ENCODE measurements at places on chromosomes 2 and 18. TPM values are rescaled to one million over a fixed set of nuclear protein-coding genes. Genes with fewer than 3 reads are reported as not detected.

DNA sequence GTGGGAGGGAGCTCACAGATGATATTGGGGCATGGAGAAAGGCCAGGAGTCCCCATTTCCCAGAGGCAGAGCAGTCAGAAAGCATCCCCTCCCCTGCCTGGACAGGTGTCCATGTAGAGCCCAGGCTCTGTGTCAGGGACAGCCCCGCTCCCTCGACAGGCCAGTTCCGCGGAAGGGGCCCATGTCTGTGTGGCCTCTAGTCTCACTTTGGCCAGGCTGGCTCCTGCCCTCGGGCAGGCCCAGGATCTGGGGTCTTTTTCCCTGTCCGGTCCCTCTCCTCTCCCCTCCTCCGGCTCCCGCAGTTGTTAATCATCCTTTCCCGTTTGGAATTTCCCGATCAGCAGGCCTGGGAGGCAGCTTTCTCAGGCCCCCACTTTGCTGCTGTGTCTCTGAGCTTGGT is 20.4 kb upstream of the PDIA6 start:
- no peak for DNase-seq

DNA sequence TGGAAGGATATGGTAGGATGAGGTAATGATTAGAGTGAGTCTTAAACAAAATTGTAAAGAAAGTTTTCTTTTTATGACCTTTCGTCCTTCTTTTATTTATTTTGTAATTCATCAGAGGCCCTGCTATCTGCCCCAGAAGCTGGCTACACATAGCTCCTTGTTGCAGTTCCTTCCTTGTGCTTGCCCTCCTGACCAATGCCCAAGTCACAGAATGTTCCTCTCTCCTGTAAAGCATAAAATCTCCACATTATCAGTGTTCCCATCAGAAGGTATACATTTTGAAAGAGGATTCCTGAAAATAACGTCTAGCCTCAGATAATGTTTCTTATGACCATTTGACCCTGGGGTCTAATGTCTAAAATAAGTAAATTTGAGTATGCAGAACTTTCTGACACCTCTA is 78.3 kb downstream of the RND3 start:
- DNase-seq, result no peak

DNA sequence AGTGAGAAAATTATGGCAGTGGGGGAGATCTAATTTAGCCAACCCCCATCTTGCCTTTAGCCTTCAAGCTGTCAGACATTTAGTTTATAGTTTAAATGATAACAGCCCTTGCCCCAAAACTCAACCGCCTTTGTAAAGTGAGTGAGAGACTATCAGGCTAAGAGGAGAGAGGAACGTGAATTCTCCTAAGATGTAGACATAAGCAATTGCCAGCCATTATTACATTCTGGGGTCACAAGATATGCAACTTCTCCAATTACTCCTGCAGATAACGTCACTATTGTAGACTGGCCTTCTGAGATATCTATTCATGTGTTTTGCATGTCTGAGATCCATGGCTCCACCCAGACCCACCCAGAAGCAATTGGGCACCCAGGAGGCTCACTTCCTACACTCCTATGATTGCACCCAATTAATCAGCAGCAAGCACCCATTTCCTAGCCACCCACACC is 307.3 kb downstream of the NBAS start:
- DNase-seq, result no peak

DNA sequence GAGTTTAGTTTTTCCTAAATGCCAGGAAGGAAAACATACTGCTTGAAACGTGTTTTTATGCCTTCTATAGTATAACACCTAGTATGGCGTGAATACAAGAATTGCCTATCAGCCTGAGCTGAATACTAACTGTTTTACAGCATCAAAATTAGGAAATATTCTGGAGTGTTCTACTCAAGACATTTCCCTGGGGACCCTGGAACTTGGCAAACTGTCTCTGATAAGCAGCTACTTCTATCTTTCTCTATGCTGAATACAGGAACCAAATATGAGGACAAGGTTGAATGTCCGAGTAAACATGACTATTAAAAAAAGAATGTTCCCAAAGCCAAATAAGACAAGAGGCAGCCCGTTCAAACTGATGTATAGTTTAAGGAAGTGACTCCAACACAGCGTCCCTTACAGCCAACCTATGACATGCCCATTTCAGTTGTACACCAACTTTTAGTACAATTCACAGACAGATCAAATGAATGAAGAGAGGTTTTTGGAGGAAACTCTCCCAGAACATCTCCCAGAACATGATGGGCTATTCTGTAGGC is 951.3 kb upstream of the ACVR2A start:
- DNase-seq, result no peak

- no peak for DNase-seq
Measured at GRCh38 chr2:232382331-232383225, 4.0 kb downstream of the ALPP start.

HOXD1 gene
- total RNA-seq, result 0.52 TPM

Data from uterus (tissue), 4 donors.